Subcutaneous adipose tissue (tissue), 4 donors: ENCODE measurements at places on chromosomes 12 and 14. TPM values are rescaled to one million over a fixed set of nuclear protein-coding genes. Genes with fewer than 3 reads are reported as not detected.

The SERPINA1 gene
- 10.4 TPM for total RNA-seq

The CAPZA3 gene
- not detected for total RNA-seq

The FAM90A1 gene
- total RNA-seq = 0.33 TPM

The SCNN1A gene
- total RNA-seq = 4.4 TPM

The ACSS3 gene
- 169 TPM for total RNA-seq

The PROX2 gene
- not detected for total RNA-seq

The ARHGAP9 gene
- total RNA-seq = 50.1 TPM

The VIPAS39 gene
- 18.1 TPM for total RNA-seq
